LHCN-M2 (cell line): ENCODE measurements at places on chromosomes 13 and 19. TPM values are rescaled to one million over a fixed set of nuclear protein-coding genes. Genes with fewer than 3 reads are reported as not detected.
A peak's percentile ranks its signal among the peaks of the same experiment; 100 is the strongest.

GRCh38 chr13:30577401-30577852, 40.3 kb upstream of the USPL1 start:
- peak; percentile 88 for DNase-seq

DNA sequence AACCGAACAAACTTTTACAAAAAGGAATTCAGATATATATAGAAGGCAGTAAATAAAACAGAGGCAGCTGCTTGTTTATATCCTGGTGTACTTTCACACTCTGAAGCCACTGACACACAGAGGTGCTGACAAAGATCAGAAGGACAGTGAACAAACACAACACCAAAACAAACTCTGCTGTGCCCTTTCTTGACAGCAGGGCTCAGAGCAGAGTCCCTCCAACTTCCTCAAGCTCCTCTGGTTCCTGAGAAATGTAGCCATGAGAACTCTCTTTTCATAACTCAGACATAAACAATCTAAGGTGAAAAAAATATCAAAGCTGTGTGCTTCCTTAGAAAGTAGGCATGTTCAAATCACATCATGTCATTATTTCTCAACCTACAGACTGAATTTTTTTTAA, 1052.8 kb upstream of the SPRY2 start:
- no peak for DNase-seq

GRCh38 chr13:34419025-34419424, 523.0 kb upstream of the NBEA start:
- DNase-seq, result no peak

IZUMO4 gene
- 0.83 and 1.2 TPM in 2 replicates for total RNA-seq

DNA sequence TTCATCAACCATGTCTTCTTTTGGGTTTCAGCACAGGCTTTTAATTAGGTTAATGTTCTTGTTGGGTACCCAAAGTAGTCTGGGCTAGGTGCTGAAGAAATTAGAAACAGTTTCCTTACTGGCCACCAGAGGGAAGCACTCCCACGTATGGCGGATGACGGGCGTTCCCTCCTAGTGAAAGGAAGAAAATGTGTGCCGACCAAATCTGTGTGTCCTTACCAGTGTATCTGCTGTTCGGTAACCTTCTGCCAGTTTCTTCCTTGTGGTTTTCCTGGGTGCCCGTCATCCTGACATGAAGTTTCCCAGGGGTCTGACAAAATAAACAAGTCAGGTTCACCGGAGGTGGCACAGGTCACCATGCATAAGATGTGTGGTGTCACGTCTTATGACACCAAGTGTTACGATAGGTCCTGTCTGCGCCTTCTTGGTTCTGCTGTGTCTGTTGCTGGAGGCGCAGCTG, 6.0 kb upstream of the WDR88 start:
- DNase-seq, result peak; percentile 42

DNA sequence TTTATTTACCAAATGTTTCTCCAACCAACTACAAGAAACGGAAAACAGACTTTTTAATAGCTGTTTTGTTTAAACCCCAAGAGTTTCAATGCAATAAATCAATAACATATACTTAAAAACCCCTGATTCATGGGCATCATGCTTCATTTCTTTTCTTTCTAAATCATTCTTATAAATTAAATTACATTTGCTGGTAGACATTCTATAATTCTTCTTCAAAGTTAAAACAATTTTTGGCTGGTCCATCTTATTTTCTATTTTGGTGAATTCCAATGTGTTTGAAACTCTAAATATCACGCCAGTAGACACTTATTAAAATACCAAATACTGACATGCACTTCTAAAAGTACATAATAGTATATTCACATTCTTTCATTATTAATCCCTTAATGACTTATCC, 408.6 kb downstream of the LIG4 start:
- no peak for DNase-seq

ZNF793 gene
- 1.4 and 1.6 TPM in 2 replicates for total RNA-seq

RCBTB2 gene
- 21.0 and 22.2 TPM in 2 replicates for total RNA-seq

GRCh38 chr13:49146950-49147355, 73.2 kb upstream of the MLNR start:
- peak; percentile 79 for DNase-seq

NLRP5 gene
- not detected in 2 replicates for total RNA-seq

DNA sequence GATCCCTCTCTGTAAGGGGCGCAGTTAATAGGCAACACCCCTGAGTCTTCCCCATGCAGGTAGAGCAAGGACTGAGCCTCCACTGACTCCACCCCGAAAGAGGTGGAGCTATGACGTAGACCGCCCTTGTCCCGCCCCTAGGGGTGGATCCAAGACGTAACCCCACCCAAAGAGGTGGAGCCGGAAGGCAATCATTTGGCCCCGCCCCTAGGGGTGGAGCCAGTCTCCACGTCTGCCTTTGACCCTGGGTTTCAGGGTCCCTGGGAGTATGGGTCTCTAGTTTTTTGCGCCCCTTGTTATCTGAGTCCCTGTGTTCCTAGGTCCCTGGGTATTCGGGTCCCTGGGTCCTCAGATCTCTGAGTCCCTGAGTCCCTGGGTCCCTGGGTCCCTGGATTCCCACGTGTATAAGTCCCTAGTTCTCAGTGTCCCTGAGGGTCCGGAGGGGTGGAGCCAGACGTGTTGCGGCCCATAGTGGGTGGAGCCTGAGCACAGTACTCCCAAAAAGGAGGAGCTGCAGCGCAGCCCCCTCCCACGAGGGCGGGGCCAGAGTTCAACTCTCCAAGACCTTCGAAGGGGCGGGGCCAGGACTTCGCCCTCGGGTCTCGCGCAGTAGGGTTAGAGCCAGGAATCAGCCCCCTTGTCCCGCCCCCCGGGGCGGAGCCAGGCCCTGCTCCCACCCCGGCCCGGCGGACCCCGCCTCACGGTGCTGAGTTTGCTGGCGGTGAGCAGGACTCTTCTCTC, 5.3 kb downstream of the DENND1C start:
- DNase-seq, result peak; percentile 20

DNA sequence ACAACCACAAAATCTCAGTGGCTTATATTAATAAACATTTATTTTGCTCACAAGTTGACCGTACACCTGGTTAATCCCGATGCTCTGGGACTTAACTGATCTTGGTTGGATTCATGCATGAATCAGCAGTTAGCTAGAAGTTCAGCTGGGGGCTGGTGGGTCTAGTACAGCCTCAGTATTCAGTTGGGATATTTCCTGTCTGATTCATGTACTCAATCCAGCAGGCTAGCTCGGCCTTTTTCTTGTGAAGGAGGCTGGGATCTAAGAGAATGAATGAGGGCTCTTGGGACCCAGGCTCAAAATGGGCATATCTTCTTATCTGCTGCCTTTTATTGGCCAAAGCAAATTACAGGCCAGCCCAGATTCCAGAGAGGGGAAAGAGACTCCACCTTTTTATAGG, 178.8 kb downstream of the KCTD12 start:
- DNase-seq, result peak; percentile 62

- no peak for DNase-seq
These were observed 1.9 kb downstream of the FOXO1 start for GRCh38 chr13:40664350-40665125.

GRCh38 chr13:114341003-114341777, 26.9 kb downstream of the CHAMP1 start:
- DNase-seq, result no peak

- DNase-seq, result no peak
These were observed 3.8 kb downstream of the F7 start for GRCh38 chr13:113109151-113110047.

SLAIN1 gene
- 0.11 TPM in 1 of 2 replicates, not detected in the other for total RNA-seq

LPAR2 gene
- 0.52 and 1.4 TPM in 2 replicates for total RNA-seq

LCP1 gene
- not detected in 2 replicates for total RNA-seq

- DNase-seq, result no peak
These were observed 44.4 kb downstream of the KLF5 start for GRCh38 chr13:73103238-73103637.

DNA sequence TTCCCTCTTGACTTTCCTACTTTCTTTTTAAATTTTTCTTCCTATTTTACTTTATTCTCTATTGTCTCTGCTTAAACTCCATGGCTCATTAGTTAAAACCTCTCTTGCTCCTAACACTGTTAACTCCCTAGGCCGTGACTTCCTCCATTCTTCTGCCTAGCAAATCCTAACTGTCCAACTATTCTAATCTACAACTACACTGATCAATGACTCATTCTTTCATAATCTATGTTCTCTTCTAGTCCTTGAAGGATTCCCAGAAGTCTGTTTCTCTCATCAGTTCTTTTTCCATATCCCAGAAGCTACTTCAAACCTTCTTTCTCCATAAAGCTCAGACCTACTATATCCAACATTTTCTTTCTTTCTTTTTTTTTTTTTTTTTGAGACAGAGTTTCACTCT, 66.9 kb downstream of the MICU2 start:
- no peak for DNase-seq

- no peak for DNase-seq
These were observed 639 bp downstream of the LENG1 start for GRCh38 chr19:54158812-54159351.

DNA sequence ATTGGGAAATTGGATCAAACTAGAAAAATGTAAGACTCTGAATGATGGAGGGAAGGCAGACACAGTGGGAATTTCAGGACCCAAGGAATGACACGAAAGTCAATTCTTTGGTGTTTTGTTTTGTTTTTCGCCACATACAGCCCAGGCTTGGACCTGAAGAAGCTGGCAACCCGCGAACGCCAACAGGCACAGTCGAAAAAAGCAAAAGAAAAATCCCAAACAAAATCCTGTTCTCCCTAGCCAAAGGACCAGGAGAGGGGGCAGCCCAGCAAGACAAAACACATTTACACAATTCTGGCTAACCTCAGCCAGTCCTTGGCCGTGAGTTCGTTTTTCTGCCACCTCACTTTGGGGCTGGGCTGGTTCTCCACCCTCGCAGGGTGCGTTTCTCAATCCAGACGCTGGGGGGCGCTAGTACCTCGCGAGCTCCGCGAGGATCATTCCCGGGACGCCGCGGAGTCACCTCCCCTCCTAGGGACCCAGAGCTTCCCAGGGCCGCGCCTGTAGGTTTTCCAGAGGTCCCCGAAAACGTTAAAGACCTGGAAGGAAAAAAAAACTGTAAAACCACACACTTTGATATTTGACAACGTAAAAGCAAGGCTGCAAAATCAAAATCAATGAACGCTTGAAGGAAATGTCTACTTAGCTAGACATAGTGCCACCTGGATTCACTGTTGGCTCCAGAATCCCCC, 34.9 kb upstream of the TPM4 start:
- peak; percentile 71 for DNase-seq

ZFP82 gene
- total RNA-seq, result 2.2 and 3.4 TPM in 2 replicates

DNA sequence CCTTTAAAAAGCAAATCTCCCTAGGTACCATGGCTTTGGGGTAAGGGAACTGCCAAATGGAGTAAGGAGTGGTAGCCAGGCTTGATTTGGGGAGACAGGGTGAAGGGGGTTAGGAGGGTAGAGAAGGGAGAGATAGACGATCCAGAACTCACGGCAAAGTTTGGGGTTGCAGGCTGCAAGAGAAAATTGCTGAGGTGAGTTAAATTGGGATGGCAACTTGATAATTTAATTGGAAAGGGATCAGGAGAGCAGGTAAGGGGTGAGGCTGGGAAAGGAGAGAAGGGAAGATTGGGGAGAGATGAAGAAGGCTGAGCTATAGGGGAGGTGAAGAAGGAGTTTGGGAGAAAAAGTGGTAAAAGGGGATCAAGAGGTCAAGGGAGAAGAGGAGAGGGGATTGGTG, 4.0 kb downstream of the IZUMO2 start:
- no peak for DNase-seq

GRAMD1A gene
- 22.5 and 24.1 TPM in 2 replicates for total RNA-seq

- no peak for DNase-seq
These were observed 462.0 kb upstream of the SPRY2 start for GRCh38 chr13:80802946-80803345.

DNA sequence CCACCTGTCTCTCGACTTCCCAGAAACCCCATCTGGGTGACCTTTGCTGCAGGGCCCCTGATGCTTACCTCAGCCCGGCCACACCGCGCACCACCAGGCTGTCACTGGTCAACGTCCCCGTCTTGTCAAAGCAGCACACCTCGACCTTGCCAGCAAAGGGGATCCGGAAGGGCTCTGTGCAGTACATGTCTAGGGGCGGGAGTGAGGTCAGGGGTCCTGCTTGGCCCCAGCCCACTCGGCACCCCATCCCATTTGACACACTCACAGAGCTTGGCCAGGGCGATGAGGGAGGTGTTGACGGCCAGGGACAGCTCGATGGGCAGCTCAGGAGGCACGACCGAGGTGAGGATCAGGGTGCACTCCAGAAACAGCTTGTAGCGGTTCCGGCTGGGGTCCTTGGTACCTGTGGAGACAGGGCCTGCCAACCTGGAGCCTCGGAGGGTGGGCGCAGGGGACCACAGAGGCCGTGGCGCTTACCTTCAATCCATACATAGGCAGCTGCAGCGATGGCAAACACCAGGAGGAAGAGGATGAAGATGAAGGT, 8.4 kb downstream of the ATP13A1 start:
- DNase-seq, result no peak

DNA sequence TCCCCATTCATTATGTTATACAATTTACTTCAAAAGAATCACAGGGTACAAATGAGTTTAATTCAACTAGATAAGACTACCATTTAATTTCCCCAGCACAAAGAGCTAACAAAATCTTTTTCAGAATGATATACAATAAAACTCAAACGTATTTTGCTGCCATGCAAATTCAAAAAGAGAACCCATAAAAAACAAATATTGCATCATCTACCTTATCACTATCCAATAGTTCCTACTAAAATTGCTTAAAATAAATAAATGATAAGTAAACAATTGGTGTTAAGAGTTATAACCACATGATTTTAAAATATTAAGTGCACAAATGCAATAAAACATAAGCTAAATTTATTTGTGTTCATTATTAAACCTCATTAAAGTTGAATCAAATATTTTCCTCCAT, 919.4 kb downstream of the SLITRK5 start:
- no peak for DNase-seq

APOC4 gene
- total RNA-seq, result not detected in 2 replicates

IGFL3 gene
- 0.40 TPM in 1 of 2 replicates, not detected in the other for total RNA-seq

SYNE4 gene
- total RNA-seq, result 0.23 TPM in 1 of 2 replicates, not detected in the other

- DNase-seq, result peak; percentile 35
These were observed 41.2 kb upstream of the USPL1 start for GRCh38 chr13:30576528-30576927.

PLVAP gene
- total RNA-seq, result not detected in 2 replicates

MYO16 gene
- total RNA-seq, result not detected in 2 replicates

- no peak for DNase-seq
These were observed 1174.2 kb downstream of the DIAPH3 start for GRCh38 chr13:58989556-58989955.

DNA sequence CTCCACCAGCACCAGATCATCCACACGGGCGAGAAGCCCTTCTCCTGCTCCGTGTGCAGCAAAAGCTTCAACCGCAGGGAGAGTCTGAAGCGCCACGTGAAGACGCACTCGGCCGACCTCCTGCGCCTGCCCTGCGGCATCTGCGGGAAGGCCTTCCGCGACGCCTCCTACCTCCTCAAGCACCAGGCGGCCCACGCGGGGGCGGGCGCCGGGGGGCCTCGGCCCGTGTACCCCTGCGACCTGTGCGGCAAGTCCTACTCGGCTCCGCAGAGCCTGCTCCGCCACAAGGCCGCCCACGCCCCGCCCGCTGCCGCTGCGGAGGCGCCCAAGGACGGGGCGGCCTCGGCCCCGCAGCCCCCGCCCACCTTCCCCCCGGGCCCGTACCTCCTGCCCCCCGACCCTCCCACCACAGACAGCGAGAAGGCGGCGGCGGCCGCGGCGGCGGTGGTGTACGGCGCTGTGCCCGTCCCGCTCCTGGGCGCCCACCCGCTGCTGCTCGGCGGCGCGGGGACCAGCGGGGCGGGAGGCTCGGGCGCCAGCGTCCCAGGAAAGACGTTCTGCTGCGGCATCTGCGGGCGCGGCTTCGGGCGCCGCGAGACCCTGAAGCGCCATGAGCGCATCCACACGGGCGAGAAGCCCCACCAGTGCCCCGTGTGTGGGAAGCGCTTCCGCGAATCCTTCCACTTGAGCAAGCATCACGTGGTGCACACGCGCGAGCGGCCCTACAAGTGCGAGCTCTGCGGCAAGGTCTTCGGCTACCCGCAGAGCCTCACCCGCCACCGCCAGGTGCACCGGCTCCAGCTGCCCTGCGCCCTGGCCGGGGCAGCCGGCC, 9.4 kb downstream of the ZNF784 start:
- no peak for DNase-seq
